CMK (cell line): ENCODE measurements at places on chromosomes 5 and 9.

- DNase-seq: no peak
These were observed 2.2 kb upstream of the ADGRD2 start for GRCh38 chr9:124448019-124448418.

- no peak for DNase-seq
These were observed 132.3 kb upstream of the ZNF608 start for GRCh38 chr5:124878583-124879342.

- DNase-seq: no peak
These were observed 44.5 kb downstream of the SEMA4D start for GRCh38 chr9:89453452-89453851.

DNA sequence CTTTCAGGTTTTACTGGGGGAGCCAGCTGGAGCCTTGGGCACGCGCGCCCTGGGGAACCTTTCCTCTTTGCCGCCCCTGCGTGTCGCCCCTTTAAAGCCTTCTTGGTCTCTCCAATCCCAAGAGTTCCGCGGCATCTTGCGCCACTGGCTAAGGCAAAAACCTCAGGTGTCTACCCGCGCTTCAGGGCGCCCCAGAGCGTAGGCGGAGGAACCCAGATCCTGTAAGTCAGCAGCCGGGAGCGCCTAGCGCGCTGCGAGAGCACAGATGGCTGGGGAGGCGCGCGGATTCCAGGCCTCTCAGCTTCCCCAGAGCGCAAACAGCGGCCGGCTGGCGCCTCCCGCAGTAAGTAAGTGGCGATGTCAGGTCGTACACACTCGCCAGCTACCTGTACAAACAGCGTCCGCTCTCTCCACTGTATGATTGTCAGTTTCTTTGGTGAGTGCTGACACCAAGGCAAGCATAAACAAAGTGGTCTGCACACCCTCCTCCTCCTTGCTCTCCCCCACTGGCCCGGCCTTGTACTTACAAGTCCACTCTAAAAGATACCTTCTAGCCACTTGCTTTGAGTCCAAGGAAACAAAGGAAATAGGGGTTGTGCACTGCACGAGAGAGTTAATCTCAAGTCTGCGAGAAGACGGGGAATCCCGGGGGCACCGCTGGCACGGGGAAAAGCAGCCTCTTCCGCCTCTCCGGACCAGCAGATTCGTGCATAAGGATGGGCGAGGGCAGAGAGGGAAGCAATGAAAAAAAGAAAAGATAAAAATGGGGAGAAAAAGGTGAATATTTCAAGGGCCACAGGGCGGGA lies 2.9 kb downstream of the HTR1A start:
- DNase-seq: no peak

DNA sequence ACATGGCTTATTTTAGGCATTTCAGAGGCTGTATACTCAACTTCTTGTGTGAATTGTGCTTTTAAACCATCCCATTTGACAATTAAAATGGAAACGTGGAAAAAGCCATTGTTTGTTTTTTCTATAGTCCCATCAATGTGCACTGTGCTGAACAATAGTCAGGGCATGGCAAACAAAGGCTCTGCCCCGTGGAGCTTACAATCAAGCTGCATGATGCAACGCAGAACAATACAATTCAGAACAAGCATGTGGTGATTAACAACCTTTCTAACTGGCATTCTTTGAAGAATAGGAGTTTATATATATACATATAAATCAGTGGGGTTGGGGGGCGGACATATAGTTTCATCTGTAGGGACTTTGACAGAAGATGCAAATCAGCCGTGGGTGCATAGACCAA lies 2125.4 kb upstream of the WWC1 start:
- no peak for DNase-seq

GRCh38 chr5:40906351-40906751 lies 2.9 kb upstream of the C7 start:
- no peak for DNase-seq

GRCh38 chr9:126454215-126454614 lies 127.6 kb downstream of the MVB12B start:
- no peak for DNase-seq

DNA sequence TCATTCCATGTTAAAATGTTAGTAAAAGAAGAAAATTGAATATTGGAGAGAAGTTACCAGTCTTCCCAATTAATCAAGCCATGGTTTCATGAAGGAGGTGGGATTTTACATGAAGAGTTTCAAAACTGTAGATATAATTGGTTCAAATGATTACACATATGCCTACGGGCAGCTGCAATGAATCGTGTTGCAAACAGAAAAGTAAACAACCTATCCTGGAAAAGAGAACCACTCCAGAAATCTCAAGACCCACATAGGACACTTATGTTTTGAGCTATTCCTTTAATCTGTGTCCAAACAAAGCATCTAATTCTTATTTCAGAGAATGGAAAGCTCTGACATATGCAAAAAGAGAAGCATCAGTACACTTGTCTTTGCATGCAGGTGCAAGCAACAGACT lies 340.2 kb downstream of the NDUFS4 start:
- no peak for DNase-seq

DNA sequence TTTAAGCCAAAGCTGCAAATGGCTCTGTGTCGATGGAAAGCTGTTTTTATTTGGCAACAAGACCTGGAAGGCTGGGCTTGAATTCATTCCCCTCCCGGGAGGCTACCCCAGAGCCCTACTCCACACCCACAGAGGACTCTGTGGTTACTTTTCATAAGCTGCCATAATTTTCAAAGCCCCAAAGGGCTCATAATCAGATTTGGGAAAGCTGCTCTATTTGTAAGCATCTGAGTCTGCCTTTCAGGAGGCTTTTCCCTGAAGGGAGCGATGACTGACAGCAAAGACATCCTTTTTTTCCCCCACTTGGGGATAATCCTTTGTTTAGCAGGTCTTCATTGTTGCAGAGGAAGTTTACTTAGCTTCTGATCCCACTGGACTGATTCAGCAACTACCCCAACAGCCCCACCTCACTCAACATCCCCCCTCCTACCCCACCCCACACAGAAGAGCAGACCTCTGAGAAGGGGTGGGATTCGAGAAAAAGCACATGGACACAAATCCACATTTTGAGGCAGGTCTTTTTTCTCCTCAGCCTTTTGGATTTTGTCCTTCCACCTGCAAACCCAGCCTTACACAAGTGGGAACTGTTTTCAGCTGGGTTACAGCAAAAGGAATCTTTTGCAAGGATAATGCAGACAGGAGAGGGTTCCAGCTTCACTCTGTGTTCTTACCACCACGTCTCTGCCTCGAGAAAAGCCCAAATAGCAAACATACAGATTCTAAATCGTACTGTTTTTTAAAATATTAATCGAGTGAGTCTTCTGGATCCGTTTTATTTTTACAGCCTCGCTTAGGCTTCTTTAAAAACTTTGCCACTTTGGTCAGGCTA lies 244.4 kb upstream of the TUT7 start:
- no peak for DNase-seq

DNA sequence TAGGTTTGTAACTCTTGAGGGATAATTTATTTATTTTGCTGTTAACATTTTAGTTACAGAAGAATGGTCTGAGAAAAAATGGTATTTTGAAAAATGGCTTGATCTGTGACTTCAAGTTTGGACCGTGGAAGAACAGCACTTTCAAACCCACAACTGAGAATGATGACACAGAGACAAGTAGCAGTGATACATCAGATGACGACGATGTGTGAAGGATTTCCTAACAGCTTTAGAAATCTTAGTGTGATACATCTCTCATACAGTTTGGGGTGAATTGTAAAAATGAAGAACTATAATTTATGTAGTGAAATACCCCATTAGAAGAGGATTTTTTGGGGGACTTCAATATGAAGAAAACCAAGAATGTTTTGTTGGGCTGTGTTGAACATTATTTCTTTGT lies 88.7 kb downstream of the GPBP1 start:
- DNase-seq: no peak

DNA sequence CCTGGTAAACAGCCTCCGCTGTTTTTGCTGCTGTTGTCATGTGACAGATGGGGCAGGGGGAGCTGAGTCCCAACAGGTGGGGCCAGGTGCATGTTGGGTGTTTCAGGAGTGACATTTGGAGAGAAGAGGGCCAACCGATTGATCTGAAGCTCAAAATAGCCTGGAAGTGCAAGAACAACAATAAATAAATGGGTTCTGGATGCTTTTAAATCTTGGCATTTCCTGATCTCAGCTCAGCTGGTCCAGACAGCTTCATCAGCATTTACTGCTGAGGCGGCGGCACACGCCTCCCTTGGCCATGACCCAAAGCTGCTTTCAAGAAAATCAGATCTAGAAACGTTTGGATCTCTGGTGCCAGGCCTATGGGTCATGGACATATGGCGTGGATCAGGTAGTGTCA lies 70.5 kb downstream of the PPARGC1B start:
- DNase-seq: no peak

DNA sequence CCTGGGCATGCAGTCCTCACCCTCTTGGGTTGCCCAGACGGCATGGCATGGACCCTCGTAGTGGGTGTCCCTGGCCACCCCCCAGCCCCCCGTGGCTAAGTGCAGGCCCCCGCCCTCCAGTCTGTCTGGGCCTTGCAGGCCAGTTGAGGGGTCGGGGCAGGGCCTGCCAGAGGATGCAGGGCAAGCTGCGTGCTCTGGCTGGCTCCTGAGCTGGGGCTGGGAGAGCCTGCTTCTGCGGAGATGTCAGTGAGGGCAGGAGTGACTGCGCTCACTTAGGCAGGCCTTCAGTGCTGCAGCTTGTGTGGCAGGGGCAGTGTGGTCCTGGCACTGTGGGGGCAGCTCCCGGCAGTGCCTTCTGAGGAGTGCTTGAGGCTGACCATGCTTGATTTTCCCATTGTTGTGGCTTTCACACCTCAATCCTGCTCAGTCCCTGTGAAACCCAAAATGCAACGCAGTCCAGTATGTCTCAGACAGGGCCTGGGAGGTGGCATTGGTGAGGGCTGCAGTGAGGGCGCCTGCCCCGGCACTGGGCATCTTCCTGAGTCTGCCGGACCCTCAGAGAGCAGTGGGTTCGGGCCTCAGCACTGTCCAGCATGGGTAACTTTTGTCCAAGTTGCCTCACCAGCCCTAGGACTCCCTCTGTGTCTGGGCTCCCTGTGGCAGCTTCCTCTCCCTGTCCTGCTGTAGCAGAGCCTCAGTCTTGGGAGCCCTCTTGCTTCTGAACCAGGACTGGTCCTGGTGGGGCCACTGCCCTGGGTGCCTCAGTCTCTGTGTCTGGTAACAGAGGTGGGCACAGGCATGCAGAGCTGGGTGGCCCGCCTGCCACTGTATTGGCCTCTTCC lies 93.0 kb downstream of the PHF2 start:
- no peak for DNase-seq

DNA sequence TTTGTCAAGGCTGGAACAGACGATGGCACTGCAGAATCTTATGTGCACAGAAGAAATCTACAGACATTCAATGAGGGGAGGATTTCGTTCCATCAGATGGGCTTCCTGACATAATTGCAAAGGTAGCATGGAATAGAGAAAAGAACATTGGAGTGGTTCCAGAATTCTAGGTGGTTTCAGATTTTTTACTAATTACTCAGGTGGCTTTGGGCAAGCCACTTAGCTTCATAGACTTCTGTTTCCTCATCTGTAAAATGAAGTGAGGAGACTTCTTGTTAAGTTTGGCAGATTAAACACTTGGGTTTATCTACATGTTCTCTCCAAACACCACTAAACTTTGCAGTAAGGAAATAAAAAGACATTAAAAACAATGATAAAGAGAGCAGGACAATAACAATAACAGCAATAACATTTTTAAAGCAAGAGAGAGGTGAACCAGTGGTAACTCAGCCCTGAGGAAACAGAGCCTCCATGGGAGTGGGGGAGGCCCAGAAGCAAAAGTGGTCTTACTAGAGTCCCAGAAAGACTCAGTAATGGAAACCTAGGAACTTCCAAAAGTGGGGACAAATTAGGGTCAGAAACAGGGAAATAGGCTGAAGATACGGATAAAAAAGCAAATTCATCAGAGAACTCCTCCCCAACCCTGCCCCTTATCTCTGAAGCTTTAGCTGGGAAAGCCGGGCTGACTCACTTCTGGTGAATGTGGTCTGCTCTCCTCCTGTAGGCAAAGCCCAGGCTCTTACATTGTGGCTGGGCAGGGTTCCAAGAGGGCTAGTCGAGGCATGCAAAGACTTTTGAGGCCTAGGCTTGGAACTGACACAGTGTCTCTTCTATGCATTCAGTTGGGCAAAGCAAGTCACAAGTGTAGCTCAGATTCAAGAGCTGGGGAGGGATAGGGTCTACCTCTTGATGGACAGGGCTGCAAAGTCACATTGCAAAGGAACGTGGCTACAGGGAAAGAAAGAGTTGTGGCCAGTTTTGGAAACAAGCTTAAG lies 11.8 kb upstream of the ACTBL2 start:
- DNase-seq: no peak

GRCh38 chr5:170427672-170428236 lies 38.6 kb upstream of the KCNMB1 start:
- DNase-seq: no peak

GRCh38 chr5:133122711-133123110 lies 70.9 kb downstream of the HSPA4 start:
- DNase-seq: no peak

GRCh38 chr5:14810282-14810681 lies 61.3 kb downstream of the ANKH start:
- DNase-seq: no peak

- DNase-seq: no peak
These were observed 158.5 kb upstream of the CLINT1 start for GRCh38 chr5:158017469-158017868.

DNA sequence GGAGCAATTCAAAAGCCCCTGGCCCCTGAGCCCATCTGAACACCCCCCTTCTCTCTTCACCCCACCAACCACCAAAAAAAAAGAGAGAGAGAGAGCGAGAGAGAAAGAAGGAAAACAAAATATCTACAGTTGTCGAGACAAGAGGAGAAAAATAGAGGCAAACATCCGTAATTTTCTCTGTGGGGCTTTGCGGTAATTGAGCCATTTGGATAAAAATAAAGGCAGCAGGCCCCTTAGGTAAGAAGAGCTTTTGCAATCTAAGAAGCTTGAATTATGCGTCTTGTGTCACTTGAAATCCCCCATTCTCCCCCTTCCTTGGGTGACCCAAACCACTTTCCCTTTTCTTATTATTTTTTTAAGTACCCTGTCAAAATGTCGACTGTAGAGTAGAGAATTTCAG lies 35.5 kb upstream of the FUBP3 start:
- DNase-seq: no peak

DNA sequence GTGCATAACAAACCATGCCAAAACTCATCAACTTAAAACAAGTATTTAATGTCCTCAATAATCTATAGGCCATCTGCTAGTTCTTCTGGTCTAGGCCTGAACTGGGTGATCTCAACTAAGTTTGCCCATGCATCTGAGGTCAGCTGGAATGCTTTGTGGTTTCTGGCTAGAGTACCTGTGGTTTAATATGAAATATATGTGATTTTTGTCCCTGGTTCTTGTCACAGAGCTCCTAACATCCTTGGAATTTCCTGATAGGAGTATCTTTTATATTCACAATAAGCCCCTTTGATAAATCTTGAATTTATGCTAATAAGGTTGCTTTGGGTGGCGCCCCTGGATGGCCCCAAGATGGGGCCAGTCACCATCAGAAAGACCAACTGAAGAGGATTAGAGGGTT lies 535.9 kb downstream of the DNAH5 start:
- DNase-seq: no peak

GRCh38 chr9:131773911-131774379 lies 34.1 kb upstream of the RAPGEF1 start:
- DNase-seq: no peak

GRCh38 chr5:11904265-11904906 lies at the start of gene CTNND2:
Gene CTNND2, minus strand, starts transcription at chr5:11904446. Its CDS starts 593 bp downstream, at chr5:11903853.
- no peak for DNase-seq
